ENCODE measurements at places on chromosomes 7 and 10.

DNA sequence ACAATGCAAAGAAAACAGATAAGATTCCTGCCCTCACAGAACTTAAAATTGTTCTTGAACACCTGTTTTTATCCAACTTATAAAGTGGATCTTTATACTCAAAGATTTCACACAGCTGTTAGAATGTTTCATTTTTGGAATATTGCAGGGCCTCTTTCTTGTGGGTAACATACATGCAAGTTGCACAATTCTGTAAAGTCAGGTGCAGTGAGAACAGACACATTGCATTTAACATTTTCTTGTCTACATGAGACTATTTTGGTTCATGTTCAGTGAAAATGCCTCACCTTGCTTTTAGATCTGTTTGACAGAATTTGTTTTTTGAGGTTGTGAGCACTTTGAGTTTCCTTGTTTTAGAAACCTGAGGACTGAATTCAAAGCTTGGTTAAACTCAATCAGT, 707.8 kb downstream of the SUGCT start:
- no peak for DNase-seq

GRCh38 chr10:110897184-110897583, 21.8 kb downstream of the BBIP1 start:
- DNase-seq = no peak

- no peak for DNase-seq
These were observed 294.3 kb downstream of the RPS24 start for GRCh38 chr10:78327778-78328591.

- DNase-seq = peak; percentile 48
These were observed 12.5 kb upstream of the EBLN1 start for GRCh38 chr10:22230158-22230833.

DNA sequence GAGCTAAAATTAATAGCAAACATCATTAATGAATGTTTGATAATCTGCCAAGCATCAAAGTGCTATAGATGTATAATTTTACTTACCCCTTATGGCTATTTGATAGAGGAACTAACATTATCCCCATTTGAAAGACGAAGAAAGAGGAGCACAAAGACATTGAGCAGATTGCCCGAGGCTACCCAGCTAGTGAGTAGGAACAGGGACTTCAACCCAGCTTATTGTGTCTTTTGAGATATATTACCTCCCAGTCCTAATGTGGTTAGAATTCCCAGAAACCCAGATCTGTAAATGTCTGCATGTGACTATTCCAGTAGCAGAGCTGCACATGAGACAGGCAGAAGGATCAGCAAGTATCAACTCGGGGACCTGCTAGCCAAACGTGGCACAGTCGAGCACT, 160.1 kb upstream of the AOAH start:
- DNase-seq = no peak

DNA sequence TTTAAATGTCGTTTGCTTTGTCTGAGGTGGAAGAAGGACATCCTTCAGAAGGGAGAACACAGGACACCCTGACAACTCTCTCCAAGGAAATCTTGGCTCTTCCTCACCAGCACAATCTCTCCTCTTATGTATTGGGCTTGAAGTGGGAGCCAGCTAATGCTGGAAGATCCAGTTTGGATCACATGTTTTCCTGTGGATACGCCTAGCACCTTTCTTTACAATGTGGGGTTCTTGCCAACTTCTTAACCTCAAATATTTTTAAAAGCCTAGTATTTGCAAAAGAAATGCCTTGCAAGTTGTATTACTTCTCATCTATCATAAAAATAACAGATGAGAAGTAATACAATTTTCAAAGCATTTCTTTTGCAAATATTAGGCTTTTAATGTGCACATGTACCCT, 76.4 kb downstream of the FRMD4A start:
- no peak for DNase-seq
